ENCODE measurements at places on chromosomes 3 and 15.

- no peak for DNase-seq
These were observed 327.8 kb upstream of the SLCO3A1 start for GRCh38 chr15:91525751-91526150.

DNA sequence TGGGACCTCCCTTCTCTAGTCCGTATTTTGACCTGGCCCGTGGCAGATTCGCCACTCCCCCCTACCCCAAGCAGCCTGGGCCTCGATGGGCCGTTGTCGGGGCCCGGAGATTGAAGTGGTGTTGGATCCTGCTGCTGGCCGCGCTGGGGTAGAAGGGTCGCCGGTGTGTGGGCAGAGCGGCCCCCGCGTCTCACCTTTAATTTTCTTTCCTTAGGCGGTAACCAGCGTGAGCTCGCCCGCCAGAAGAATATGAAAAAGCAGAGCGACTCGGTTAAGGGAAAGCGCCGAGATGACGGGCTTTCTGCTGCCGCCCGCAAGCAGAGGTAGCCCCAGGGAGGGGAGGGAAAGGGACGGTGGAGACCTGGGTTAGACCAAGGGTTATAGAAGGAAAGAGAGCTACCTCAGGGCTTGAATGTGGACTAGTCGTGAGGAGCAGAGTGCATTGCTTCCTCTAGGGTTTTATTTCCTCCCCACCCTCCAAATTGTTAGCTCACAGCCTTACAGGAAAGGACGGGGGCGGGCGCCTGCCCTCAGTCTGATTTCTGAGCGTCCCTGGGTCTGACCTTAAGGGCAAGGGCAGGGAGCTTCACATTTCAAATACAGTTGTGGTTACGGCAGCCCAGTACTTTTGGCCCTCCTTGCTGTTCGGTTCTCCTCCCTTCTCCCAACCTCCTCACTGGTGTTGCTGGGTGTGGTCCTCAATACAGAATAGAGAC is 799 bp downstream of the SERF2 start:
- DNase-seq, result no peak

DNA sequence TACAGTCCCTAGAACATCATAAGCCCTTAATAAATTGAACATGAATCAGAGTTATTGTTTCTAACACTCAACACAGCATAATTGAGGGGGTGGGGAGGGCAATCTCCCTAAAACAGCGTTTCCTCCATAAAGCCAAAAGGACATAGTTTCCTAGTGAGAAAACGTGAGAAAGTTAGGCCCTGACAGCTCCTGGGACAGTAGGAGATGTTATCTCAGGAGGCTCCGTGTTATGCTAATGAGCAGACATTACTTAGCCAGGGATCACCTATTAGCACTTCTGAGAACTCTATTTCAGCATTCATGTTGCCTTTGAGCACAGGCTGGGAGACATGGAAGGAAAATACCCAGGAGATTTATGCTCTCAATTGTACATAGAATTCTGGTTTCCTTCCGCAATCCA is 229.1 kb upstream of the ADAMTS9 start:
- no peak for DNase-seq

GRCh38 chr3:156817646-156818272 is 8.4 kb upstream of the LEKR1 start:
- DNase-seq, result no peak

DNA sequence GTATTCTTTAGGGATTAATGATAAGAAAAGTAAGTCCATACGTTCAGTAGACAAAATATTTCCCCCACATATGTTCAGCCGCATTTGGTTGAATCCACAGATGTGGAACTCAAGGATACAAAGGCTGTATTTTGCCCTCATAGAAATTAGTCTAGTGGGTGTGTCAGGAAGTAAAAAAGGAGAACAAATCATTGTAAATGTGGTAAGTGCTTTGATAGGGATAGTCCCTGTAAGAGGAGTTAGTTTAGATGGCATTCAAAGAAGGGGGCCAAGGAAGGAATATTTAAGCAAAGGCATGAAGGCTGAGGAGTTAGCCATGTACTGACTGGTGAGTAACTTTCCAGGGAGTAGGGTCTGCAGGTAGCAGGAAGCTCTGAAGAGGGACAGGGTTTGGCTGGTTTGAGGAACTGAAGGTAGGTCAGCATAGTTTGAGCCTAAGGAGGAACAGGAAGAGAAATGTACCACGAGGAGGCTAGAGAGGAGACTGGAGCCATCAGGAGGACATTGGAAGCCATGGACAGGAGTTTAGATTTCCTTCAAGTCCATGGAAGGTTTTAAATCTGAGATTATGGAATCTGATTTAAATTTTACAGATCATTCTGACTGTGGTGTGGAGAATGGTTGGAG is 98.8 kb downstream of the MME start:
- no peak for DNase-seq

- DNase-seq, result no peak
These were observed 9.2 kb downstream of the EIF3J start for GRCh38 chr15:44545913-44546802.

DNA sequence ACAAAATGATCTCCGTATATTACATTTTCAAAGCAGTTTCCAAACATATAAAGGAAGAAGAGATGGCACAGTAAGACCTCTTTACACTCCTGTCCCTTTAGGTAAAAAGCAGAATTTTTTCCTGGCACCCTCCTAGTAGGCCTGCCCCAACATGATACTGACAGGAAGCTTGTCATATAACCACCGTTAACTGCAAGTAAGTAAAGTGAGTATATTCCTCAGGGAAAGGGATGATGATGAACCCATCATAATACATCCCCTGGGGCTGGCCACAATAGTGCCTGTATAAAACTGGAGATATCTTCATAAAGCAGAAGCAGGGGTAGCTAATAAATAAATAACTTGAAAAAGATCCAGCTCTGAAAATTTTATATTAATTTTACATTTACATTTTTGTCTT is 893.0 kb downstream of the DIPK2A start:
- DNase-seq, result no peak

GRCh38 chr3:114333180-114333922 is 39.5 kb downstream of the TIGIT start:
- no peak for DNase-seq

- no peak for DNase-seq
These were observed 19.6 kb downstream of the CD86 start for GRCh38 chr3:122074621-122075265.

- DNase-seq, result no peak
These were observed 57.4 kb downstream of the ANXA2 start for GRCh38 chr15:60340207-60340921.

GRCh38 chr3:11643201-11643603 is 513 bp downstream of the VGLL4 start:
- peak; percentile 37 for DNase-seq

DNA sequence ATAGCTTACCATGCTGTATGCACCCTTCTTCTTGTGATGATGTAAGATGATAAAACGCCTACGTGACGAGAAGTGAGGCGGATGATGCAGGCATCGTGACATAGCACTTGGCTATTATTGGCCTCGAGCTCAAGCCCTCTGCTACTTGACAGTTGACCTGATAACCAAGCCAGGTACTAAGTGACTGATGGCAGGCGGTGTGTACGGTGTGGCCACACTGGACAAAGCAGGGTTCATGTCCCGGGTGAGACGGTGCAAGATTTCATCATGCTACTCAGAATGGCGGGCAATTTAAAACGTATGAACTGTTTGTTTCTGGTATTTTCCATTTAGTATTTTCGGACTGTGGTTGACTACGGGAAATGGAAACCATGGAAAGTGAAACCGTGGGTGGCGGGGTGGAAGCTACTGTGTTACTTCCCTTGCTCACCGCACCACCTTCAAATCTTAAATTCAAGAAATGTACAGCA is 57.7 kb downstream of the SLC12A8 start:
- no peak for DNase-seq

GRCh38 chr15:72284781-72285180 is 12.4 kb upstream of the PARP6 start:
- no peak for DNase-seq

GRCh38 chr3:102715030-102715697 is 280.3 kb downstream of the ZPLD1 start:
- no peak for DNase-seq

- no peak for DNase-seq
These were observed 131.6 kb downstream of the STAC start for GRCh38 chr3:36511791-36512486.

DNA sequence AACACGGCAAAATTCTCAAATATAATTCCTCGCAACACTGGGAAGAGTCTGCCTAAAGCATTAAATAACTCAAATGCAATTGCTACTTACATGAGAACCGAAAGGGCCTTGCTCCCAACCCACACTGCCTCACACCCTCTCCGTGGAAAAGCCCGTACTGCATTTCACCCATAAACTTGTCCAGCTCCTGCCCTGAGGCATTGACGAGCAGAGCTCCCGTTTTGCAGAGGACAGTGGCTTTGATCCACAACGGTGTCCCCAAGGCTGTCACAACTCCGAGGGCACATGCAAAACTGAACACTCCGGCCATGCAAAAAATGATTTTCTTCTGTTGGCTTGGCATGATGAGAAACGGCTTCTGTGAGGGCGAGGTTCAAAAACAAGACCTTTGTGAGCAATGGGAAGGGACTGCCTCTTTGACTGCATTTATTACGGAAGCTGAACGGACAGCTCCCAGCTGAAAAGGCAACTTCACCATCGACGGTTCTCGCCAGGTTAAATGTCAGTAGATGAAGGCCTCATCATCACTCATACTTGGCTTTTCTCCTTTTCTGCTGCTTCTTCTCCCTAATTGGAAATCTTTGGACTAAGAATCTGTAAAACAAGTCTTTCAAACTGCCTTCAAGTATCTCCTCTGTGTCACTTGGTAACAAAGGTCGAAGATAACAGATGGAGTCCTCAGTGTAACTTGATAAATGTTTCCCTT is at the start of gene CLRN1:
CLRN1 (minus strand) TSS at position 362 of the 706 bp plus-strand sequence; CDS start at position 343, 19 bp downstream.
- no peak for DNase-seq

DNA sequence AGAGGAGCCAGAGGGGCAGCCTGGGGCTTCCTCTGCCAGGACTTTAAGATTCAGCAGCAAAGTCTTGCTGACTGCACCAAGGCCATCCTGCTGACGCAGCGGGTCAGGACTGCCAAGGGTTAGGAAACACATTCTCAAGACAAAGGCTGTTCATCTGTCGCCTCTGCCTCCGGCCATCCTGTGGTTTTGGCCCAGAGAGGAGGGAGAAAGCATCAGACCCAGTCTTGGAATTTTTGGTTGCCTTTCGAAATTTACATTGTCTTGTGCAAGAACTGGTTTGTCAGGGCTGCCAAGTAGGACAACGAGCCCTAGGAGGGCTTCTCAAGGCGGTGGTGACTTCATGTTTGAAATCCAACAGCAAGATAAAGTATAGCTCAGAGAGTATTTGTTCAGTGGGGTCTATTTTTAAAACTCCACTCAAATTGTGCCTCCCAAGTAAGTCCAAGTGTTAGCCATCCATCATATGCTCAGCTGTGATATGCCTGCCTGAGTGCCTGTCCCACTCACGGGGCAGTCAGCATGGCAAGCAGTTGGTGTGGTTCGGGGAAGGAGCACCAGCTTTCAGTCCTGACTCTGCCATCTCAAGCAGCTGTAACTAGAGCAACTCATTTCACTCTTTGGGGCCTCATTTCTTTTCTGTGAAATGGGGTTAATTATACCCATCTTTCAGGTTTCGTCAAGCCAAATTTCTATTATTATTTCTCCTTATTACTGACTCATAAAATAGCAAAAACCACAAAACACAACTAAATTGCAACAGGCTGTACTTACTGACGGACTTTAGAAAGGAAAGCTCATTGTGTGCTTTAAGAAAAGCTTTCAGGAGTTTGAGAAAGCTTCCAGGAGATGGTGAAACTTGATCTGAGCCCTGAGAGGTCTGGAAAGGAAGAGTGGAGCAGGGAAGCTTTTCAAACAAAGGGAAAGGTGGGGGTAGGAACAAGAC is 42.4 kb upstream of the RHO start:
- DNase-seq, result peak; percentile 23

GRCh38 chr3:101423984-101424888 is 88.8 kb downstream of the SENP7 start:
- no peak for DNase-seq

DNA sequence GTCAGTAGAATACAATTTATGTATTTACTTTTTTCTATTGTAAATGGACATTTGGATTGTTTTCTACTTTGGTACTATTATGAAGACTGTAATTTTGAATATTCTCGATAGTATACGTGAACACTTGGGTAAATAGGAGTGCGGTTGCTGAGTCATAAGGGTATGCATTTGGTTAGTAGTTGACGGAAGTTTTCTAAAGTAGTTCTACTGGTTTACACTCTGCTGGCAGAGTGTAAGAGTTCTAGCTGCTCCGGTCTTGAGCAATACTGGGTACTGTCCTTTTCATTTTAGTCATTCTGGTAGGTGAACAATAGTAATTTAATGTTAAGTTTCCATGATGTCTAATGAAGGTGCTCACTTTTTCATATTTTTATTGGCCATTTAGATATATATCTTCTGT is 70.0 kb downstream of the MEF2A start:
- DNase-seq, result no peak

DNA sequence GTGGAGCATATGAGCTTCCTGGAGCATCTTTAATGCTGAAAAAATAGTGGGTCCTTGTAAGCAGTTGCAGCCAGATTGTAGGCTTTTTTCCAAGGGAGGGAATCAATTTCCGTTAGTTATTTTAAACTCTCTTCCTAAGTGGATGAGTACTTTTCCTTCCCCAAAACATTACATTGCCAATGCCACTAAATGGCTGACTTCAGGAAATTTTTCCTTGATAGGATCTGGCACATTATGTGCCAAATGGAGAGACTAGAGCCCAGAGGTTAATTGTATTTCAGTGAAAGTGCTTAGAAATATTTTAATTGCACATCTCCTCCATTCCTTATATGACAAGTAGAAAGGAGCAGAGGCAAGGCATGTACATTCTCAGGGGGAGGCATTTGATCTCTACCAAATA is 83.5 kb downstream of the TNFAIP8L3 start:
- no peak for DNase-seq

DNA sequence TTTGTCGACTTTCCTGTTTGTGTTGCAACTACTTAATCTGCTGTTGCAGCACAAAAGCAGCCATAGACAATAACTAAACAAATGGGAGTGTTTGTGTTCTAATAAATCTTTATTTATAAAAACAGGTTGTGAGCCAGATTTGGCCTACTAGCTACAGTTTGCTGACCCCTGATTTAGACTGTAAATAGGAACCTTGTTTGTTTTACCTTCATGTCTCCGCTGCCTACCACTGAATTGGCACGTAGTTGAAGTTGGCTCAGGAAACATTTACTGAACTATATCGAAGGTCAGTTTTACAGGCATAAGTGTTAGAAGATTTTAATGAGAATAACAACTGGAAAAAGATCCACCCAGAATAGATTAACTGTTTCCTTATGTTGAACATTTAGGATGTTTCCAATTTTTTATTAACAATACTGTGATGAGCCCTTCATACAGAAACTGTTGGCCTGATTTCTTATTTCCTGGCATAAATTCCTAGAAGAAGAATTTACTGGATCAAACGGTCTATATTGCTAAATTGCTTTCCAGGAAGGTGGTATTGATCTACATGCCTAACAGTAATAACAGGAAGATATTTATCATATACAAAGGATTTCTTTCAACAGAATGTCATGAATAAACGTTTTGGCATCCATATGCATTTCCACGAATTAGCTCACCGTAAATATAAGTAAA is 156.2 kb upstream of the NR2E3 start:
- no peak for DNase-seq

GRCh38 chr3:192879346-192880031 is 38.2 kb downstream of the MB21D2 start:
- no peak for DNase-seq

- no peak for DNase-seq
These were observed 23.8 kb upstream of the POLG start for GRCh38 chr15:89358435-89358754.
